ENCODE measurements at places on chromosomes 6 and 20. TPM values are rescaled to one million over a fixed set of nuclear protein-coding genes. Genes with fewer than 3 reads are reported as not detected.

The CST4 gene
- total RNA-seq: not detected

The C6orf52 gene
- total RNA-seq: not detected

The C6orf15 gene
- total RNA-seq: not detected

The SDC4 gene
- 75.1 TPM for total RNA-seq

The JPH2 gene
- total RNA-seq: 267 TPM

The MAS1 gene
- total RNA-seq: not detected

The HDDC2 gene
- 30.9 TPM for total RNA-seq

The MYLIP gene
- 49.9 TPM for total RNA-seq

DNA sequence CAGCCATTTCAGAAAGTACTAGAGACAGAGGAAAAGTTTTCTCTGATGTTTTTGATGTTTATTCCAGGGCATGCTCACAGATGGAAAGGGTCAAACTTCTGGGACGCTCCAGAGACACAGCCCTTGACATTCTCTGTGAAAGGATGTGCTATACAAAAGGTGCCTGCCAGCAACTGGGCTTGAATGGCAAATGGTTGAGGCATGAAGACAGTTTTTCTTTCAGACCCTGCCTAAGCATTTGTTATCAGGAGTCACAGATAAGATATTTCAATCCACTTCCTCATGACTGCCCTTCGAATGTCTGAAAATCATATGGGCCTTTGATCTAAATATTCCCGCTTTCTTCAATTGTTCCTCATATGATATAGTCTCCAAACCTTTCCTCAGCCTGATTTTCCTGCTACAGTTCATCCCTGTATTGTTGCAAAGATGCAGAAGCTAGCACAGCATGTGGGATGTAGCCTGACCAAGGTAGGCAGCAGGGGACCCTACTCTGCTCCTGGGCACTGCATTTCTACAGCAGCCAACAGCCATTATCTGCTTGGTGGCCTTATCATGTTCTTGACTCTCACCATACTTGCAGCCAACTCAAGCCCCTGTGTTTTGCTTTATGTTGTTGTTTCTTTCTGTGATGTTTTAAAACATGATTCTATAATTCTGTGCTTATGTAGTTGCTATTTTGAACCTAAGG lies 14.6 kb upstream of the TXLNB start:
- ATAC-seq: no peak

- peak; percentile 0 for ATAC-seq
Observed at GRCh38 chr6:43702171-43702533, 14.6 kb upstream of the MRPS18A start.

DNA sequence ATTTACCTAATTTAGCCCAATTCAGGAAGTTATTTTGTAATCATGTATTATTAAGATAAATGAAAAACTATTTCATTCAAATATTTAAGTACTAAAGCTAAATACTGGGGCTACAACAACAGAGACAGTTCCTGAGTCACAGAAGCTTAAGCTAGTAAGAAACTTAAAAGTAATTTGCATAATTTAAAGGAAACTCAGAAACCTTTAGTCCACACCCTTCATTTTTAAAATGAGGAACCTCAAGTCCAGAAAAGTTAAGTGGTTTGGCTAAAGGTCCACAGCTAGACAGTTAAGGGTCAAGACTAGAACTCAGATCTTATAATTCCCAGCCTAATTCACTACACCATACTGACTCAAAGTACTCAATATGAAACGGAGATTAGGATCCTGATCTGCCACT lies 7.2 kb downstream of the LMBRD1 start:
- ATAC-seq: no peak

DNA sequence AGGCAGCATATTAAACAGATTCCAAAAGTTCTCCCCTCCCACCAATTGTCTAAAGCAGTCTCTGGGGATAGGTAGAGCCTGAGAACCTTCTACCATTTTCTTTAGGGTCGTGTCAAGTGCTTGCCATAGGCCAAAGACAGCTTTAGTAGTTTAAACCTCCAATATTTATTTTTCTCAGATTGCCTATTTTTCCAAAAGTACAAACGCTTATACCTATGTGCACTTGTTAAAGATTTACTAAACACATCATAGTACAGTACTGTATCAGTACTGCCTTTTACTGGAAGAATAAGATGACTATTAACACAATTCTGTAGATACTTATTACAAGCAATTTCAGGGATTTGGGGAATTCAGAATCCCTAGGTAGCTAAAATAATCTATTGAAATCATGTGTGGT lies 29.4 kb downstream of the AKIRIN2 start:
- no peak for ATAC-seq

GRCh38 chr6:98641949-98642719 lies 192.2 kb upstream of the POU3F2 start:
- ATAC-seq: no peak

- ATAC-seq: no peak
Observed at GRCh38 chr6:123462152-123462551, 174.6 kb downstream of the TRDN start.

GRCh38 chr6:81979767-81980166 lies 227.3 kb upstream of the TENT5A start:
- no peak for ATAC-seq

- no peak for ATAC-seq
Observed at GRCh38 chr6:147222160-147222838, 18.1 kb downstream of the STXBP5 start.

DNA sequence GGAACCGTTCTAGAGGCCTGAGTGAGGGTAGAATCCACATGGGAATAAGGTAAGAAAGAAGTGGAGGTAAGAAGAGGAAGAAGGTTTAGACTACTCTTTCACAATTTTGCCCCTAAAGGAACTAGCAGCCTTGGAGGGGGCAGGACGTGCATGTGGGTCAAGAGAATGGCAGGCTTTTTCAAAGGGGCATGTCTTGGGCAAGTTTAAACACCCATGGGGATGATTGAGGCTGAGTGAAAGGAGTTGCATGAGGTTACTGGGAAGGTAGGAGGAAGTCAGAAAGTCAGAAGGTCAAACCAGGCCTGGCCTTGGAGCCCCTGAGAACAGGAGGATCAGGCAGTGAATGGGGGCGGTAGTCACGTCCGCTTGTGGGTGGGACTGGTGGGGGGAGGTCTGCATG lies 10.2 kb downstream of the ADA start:
- no peak for ATAC-seq

DNA sequence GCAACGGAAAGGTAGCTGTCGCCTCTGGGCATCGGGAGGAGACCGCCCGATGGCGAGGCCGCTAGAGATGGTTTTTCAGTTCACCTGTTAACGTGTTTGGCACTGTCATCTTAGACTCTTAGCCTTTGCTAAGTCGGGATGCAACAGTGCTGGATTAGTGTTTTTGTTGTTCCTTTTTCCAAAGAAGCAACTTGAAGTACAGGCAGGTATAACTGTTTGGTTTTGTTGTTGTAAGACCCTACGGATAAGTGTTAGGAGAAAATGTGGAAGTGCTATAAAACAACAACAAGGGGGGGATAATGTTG lies 723 bp downstream of the MANEA start:
- ATAC-seq: no peak

- no peak for ATAC-seq
Observed at GRCh38 chr6:150934380-150934779, 68.9 kb downstream of the MTHFD1L start.

GRCh38 chr6:112188906-112189305 lies 65.5 kb downstream of the LAMA4 start:
- ATAC-seq: no peak

DNA sequence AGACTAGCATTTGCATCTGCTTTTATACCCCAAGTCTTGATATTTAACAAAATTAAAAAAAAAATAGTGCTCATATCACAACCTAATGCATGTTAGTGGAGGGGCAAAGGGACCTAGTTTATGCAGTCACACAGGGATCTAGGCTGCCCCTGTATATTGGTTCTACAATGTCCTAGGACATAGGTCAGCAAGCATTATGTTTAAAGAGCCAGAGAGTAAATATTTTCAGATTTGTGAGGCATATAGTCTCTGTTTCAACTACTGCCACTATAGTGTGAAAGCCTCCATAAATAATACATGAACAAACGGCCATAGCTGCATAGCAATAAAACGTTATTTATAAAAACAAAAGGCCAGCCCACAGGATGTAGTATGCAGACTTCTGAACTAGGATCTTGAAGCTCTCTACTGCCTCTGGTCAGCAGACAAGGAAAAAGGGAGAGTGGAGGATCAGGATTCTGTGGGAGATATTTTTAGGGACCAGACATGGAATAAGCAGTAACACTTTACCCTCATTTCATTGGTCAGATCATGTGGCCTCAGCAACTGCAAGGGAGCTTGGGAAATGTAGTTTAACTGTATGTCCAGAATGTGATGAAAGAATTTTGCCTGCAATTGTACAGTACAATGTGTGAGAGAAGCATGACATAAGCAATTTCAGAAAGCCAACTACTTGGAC lies 414.2 kb upstream of the SPTLC3 start:
- no peak for ATAC-seq

GRCh38 chr6:20703049-20703448 lies 168.8 kb downstream of the CDKAL1 start:
- ATAC-seq: no peak

DNA sequence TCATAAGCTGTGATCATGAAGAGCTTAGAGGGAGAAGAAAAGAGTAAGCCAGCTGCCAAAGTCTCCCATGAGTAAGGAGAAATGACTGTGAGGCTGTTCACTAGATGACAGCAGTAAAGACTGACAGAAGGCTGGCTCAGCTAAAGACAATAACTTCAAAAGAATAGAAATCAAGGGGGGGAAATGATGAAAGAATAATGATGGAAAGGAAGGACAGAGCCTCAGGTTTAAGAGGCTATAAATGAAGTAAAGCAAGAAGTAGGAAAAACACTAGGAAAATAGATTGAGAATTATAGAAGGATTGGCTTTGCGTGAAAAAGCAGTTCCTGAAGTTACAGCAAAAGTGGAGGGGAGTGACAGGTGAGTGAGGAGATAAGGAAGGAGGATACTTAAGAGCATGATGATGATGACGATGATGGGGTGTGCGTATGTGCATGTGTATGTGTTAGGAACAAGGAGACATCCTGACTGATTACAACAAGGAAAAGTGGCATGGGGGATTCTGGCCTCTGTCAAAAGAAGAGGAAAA lies 48.2 kb downstream of the HBS1L start:
- no peak for ATAC-seq

DNA sequence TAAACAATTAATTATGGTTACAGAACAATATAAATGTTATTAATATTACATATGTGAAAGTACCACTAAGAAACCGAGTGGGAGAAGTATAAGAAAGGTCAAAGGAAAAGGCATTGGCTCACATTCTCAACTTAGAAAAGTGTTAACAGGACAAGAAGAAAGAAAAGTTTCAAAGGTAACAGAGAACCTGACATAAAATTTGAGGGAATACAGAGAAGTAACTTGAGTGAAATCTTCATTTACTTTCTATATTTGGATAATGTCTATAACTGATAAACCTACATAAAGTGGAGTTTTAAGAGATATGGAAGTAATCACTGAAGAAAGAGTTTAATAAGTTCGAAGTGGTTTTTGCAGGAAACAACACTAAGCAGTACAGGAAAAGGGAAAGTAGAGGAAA lies 30.1 kb downstream of the REPS1 start:
- no peak for ATAC-seq

DNA sequence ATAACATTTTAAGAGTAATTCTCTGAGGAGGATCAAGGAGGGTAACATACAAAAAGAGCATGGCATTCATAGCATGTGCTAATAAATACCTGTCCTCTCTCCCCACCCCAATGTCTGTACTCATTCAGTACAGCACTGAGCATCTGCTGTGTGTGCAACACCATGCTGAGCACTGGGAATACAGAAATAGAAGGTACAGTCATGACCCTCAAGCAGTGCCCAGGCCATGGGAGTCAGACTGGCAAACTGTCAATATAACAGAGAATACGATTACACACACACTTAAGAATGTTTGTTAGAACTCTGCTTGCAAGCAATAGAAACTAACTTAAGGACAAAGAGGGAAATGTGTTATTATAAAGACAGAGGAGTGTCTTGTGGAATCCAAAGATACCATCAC lies 24.7 kb upstream of the ZFAND3 start:
- no peak for ATAC-seq

DNA sequence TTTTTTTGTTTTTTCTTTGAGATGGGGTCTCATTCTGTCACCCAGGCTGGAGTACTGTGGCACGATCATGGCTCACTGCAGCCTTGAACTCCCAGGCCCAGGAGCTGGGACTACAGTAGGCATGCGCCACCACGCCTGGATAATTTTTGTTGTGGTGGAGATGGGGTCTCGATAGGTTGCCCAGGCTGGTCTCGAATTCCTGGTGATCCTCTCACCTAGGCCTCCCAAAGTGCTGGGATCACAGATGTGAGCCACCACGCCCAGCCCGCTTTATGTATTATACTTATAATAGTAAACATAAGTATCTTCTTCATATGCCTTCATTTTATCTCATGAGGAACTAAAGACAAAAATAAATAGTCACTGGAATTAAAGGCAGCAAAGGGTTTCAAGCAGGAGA lies 63.5 kb downstream of the GINS1 start:
- no peak for ATAC-seq

- no peak for ATAC-seq
Observed at GRCh38 chr6:56875961-56876360, 78.9 kb upstream of the BEND6 start.

DNA sequence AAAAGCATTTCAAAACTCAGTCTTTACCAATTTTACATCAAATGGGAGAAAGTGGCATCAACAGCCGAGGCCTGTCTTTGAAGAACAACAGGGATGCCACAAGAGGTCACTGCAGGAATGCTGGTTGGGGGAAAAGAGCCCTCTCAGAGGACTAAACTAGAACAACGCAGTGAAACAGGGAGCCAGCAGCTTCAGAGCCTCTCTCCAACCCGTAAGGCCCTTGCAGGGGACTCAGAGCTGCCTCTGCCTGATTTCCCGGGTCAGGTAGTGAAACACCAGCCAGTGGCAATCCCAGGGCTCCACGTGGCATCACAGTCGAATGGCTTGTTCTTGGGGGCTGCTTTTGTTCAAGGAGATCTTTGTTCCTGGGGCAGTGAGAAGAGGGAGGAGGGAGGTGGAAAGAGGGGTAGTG lies 55.0 kb upstream of the KCNK16 start:
- ATAC-seq: peak; percentile 89

GRCh38 chr20:19099596-19100545 lies 112.6 kb upstream of the SLC24A3 start:
- no peak for ATAC-seq

- no peak for ATAC-seq
Observed at GRCh38 chr20:32190616-32191415, 16.7 kb downstream of the PLAGL2 start.

DNA sequence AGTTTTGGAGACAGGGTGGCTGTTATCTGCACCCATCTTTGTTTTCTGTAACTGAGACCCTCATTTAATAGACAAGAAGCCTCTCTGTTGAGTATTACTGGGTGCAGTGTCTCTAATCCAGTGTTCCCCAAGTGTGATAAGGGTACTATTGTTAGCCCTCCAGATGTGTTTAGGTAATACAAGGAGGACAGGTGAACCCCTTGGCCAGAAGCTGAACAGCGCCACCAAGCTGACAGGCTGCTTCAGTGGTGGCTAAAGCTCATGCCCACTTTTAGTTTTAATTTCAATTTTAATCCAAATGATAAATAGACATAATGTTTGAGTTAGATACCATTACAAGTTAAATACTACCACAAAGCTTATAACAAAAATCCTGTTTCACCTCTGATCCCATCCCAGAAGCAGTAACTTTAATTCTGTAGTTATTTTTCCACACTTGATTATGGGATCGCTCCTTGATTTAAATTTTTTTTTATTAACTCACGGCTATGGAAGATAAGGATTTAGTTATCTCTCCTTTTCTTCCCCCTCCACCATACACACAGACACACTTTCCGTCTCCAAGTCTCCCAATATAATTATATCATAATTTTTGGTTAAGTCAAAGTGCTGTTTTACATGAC lies 8.4 kb upstream of the STK35 start:
- no peak for ATAC-seq

GRCh38 chr6:7992002-7992815 lies 72.0 kb downstream of the BLOC1S5 start:
- peak; percentile 90 for ATAC-seq

- ATAC-seq: no peak
Observed at GRCh38 chr6:79168695-79168980, 65.8 kb downstream of the HMGN3 start.
